ENCODE measurements at places on chromosomes 7 and 10.
A peak's percentile ranks its signal among the peaks of the same experiment; 100 is the strongest.

- no peak for DNase-seq
Measured at GRCh38 chr10:73815719-73816030, 4.3 kb upstream of the NDST2 start.

- DNase-seq: no peak
Measured at GRCh38 chr10:22690158-22690557, 24.2 kb downstream of the PIP4K2A start.

DNA sequence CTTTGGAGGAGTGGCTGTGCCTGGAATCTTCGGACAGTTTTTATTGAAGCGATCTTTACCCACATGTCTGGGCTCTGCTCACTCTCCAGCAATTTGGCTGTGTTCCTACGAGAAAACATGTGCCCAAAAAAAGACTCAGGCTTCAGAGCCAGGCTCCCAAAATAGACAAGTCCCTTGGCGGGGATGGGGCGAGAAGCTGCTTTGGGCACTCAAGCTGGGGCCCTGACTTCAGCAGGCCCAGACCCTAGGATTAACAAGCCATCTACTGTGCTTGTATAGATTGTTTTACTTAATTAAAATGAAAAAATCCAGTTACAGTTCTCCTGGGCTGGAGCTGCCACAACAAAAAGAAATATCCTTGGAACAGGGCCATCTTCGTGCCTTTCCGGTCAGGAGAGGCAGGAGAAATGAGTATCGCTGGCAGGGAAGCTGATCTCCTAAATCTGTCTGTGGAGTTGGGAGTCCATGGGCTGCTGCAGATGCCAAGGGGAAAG is 51.4 kb upstream of the PDCD4 start:
- DNase-seq: no peak

GRCh38 chr10:125719173-125720001 is at the start of gene EDRF1:
TSS of gene EDRF1 (plus strand) at chr10:125719709. CDS start at chr10:125719808, 99 bp downstream.
- DNase-seq: peak; percentile 98

DNA sequence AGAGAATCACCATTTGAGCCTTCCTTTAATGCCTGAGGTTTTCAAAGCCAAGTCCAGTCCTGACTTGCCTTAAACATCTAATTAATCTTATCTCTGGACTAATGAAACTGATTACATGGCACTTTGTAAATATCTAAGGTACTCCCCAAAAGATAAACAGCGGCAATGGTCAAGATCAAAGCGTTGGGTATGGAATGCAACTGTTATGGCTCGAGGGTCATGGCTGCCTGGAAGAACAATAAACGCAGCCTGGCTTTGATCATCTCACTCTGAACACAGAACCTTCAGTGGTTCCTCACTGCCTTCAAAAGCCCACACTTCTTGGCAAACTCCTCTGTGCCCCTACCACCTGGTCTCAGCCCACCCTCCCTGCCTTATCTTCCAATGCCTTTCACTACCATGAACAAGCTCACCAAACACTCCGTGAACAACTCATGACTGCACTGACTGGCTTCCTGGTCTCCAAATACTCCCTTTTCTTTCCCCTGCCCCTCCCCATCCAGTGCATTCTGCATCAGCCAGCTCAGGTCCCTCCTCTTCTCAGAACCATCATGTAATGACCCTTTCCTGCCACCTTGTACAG is 150.2 kb upstream of the NFE2L3 start:
- DNase-seq: no peak

GRCh38 chr10:7188456-7189050 is 222.3 kb downstream of the SFMBT2 start:
- DNase-seq: no peak

GRCh38 chr7:131294553-131294952 is 33.1 kb upstream of the MKLN1 start:
- DNase-seq: no peak

- no peak for DNase-seq
Measured at GRCh38 chr7:22596763-22597400, 96.9 kb upstream of the STEAP1B start.

- no peak for DNase-seq
Measured at GRCh38 chr7:15889507-15889906, 203.0 kb upstream of the MEOX2 start.

DNA sequence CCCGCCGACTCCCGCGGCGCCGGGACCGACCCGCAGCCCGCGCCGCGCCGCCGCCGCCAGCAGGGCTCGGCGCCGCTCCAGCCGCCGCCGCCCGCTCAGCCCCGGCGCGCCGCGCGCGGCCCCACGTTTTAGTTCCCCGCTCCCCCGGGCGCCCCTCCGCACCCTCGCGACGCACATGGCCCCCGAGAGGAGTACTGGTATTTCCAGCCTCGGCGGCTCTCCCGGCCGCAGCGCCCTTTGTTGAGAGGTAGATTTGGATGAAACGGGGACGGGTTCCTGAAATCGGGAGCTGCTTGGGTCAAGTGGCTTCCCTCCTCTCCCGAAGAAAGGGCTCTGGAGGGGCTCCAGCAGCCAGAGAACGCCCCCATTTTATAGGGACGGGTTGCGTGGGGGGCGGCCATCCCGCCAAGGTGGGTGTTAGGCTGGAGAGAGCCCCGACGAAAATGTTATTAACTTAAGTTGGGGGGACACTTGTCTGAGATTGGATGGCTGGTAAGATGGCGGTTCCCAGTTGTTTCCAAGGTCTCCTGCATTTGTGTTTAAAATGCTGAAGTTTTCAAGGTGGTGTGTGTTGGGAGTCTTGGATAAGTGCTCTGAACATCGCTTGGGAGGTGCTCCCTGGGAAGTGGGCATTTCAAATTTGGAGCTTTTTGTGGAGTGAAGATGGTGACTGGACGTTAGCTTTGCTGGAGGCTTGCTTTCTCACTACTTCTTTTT is 1.2 kb downstream of the BMI1 start:
- DNase-seq: no peak

GRCh38 chr10:8438603-8439002 is 384.1 kb downstream of the GATA3 start:
- DNase-seq: no peak

GRCh38 chr7:2967705-2968104 is 76.0 kb downstream of the CARD11 start:
- no peak for DNase-seq

GRCh38 chr10:43595739-43596298 is 10.4 kb upstream of the ZNF485 start:
- DNase-seq: no peak

GRCh38 chr10:51188866-51189265 is 114.6 kb downstream of the PRKG1 start:
- no peak for DNase-seq

Measured in activated CD4-positive, alpha-beta T cell treated with anti-CD3 and anti-CD28 coated beads for 24 hours (primary cell).